ENCODE measurements at places on chromosomes 5 and 9.

DNA sequence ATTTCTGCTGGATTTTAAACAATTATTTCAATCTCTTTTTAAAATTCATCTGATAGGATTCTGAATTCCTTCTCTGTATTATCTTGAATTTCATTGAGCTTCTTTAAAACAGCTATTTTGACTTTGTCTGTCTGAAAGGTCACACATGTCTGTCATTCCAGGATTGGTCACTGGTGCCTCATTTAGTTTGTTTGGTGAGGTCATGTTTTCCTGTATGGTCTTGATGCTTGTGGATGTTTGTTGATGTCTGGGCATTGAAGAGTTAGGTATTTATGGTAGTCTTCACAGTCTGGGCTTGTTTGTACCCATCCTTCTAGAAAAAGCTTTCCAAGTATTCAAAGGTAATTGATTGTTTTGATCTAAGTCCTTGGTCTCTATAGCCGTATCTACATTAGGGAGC is 39.1 kb downstream of the DENND4C start:
- DNase-seq: no peak

GRCh38 chr5:177367981-177368868 is 10.5 kb downstream of the RGS14 start:
- DNase-seq: no peak

- no peak for DNase-seq
Measured at GRCh38 chr5:106637275-106637674, 1033.5 kb downstream of the EFNA5 start.

- DNase-seq: no peak
Measured at GRCh38 chr9:72539824-72540347, 18.5 kb downstream of the TMC1 start.

- no peak for DNase-seq
Measured at GRCh38 chr9:69798744-69799143, 21.9 kb upstream of the CFAP95 start.

DNA sequence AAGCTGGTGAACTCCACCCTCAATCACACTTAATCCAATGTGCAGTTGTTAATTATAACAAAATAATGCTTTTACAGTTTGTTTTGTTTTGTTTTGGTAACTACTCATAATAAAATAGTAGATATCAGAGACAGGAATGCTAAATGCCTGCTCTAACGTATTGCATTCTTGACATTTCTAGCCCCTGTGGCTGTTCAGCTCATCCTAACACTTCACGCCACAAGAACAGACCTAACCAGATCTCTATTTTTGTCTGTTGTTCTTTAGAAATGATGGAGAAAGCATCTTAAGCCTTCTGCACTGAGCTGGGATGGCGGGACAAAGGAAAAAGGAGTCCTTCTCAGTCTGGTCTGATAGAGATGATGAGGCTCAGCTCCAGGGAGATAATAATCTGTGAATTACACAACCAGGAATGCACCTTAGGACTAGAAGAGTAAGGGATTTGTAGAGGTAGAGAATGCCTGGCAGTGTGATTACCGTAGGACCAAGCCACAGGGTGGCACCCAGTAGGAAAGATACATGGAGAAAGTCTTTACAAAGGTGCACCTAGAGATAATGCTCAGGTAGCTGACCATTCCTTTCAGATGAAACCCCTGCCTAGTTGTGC is 628.8 kb downstream of the PDE4D start:
- no peak for DNase-seq

- no peak for DNase-seq
Measured at GRCh38 chr9:121654499-121655140, 3.2 kb downstream of the DAB2IP start.

- no peak for DNase-seq
Measured at GRCh38 chr5:136192526-136193321, at the start of gene SMIM32. SMIM32 (minus strand) TSS chr5:136193162; CDS start chr5:136192524, 638 bp downstream.

GRCh38 chr9:29798599-29798998 is 2225.3 kb upstream of the C9orf72 start:
- DNase-seq: no peak

- no peak for DNase-seq
Measured at GRCh38 chr5:71973563-71973962, 133.7 kb upstream of the MAP1B start.

- DNase-seq: no peak
Measured at GRCh38 chr5:142981886-142982820, 212.0 kb downstream of the ARHGAP26 start.

DNA sequence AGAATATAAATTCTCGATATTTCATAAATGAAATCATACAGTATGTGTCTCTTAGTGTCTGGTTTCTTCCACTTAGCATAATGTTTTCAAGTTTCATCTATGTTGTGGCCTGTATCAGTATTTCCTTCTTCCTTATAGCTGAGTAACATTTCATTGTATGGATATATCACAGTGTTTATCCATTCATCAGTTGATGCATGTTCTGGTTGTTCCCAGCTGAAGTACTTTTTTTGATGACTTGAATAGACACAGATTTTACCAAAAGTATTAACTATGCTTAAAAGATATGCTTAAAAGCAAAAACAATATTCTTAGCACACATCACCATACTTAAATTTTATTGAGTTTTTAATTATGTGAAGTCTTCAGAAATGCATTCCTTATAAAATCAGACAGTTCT is 12.7 kb downstream of the RAB14 start:
- no peak for DNase-seq

- DNase-seq: no peak
Measured at GRCh38 chr9:129394886-129395279, 216.8 kb upstream of the IER5L start.

- DNase-seq: no peak
Measured at GRCh38 chr5:134576386-134577021, 51.0 kb downstream of the JADE2 start.

- DNase-seq: no peak
Measured at GRCh38 chr5:174698156-174698555, 26.2 kb upstream of the MSX2 start.

DNA sequence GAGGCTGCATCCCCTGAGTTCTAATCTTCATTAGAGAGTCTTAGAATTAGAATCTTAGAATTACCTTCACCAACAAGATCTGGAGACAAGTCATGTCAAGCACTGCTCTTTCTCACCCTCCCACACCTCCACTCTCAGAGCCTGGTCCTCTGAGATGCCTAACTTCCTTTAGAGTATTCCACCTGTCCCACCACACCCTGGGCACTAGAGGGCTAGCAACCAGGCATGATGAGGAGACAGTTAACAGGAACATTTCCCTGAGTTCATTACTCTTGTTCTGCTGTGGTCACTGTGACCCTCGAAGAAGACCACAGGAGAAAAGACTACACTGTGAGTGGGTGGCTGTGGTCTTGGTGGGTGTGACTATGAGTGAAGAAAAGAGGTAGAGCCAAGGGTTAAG is 25.2 kb upstream of the MAP1B start:
- no peak for DNase-seq

DNA sequence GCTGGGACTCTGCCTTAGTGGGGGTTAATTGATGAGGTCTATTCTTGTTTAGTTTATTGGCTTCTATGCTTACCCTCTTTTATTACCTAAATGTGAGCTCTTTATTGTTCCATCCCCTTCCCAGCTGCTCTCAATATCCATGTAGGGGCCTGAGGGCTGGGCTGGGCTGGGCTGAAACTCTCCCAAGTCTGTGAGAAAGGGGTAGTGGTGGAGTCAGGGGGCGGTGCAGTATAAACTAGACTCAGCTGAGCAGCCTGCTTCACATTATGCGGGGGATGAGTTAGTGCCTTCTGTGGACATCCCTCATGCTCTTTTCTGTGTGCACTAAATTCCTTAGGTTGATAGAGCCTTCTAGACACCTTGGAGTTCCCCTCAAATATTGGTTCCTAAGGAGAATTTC is 451.8 kb upstream of the PTGER4 start:
- no peak for DNase-seq

GRCh38 chr9:107158321-107158720 is 124.8 kb upstream of the RAD23B start:
- DNase-seq: no peak

DNA sequence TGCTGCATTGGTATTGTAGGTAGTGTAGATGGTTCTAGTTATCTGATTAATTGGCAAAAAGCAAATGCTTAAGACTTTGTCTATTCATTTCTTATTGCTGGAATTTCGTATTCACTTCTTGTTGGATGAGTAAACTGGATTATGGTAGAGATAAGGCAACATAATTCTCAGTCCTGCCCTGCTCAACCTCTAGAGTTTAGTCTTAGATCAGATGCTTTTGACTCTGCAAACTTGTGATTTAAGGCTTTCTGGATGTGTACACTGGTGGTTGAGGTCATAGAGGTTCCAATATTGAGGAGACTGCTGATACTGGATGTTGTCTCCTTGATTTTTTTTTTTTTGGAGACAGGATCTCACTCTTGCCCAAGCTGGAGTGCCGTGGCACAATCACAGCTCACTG is 35.0 kb downstream of the KIF2A start:
- DNase-seq: no peak

GRCh38 chr5:131595088-131596033 is 39.7 kb downstream of the RAPGEF6 start:
- no peak for DNase-seq

GRCh38 chr9:117768750-117769395 is 64.7 kb downstream of the TLR4 start:
- no peak for DNase-seq

- DNase-seq: no peak
Measured at GRCh38 chr9:94875300-94876020, 149.0 kb downstream of the AOPEP start.

DNA sequence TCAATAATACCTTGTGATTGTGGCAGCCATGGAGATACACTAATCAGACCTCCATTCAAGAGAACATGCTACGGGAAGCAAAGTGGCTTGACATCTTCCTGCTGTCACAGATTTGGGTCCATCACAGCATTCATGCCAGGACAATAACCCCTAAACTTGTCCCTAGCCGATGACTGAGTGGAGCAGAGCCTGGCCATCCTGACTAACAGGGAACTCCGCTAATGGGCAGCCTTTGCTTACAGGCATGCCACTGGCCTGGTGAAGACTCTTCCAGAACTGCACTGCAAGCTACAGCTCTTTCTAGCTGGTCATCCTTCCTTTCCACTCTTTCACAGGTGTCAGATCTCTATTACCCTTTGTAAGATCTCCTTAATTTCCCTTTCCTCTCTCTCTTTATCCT is 16.0 kb downstream of the FAM174A start:
- DNase-seq: no peak

DNA sequence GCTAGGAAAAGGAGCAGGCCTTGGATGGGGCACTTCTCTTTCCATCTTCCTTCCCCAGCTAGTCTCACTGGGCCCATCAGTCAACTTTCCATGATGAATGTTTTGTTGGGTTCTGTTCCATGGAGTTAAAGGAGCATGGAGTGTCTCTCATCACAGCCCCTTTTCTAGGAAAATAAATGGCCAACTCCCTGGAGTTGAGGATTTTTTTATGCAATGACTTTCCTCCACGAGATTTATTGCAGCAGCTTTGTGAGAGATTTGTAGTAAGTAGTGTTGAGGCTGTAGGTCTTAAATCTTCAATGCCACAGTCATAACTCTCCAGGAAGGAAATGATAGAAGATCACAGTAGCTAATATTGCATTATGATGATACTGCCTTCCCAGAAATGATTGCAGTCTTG is 45.6 kb upstream of the SLC44A1 start:
- no peak for DNase-seq

- DNase-seq: no peak
Measured at GRCh38 chr5:80156156-80156555, 99.7 kb downstream of the SERINC5 start.
